ENCODE measurements at places on chromosomes 5 and 9. TPM values are rescaled to one million over a fixed set of nuclear protein-coding genes. Genes with fewer than 3 reads are reported as not detected.

The SOHLH1 gene
- total RNA-seq: not detected

The SHISAL2B gene
- not detected for total RNA-seq

The APBA1 gene
- total RNA-seq: 0.74 TPM

The ZNF189 gene
- 8.3 TPM for total RNA-seq

The SLC6A7 gene
- not detected for total RNA-seq

The CMYA5 gene
- 0.31 TPM for total RNA-seq

The OMD gene
- not detected for total RNA-seq

The TDRD7 gene
- total RNA-seq: 6.7 TPM

The INSL4 gene
- total RNA-seq: not detected
